Activated CD8-positive, alpha-beta memory T cell treated with anti-CD3 and anti-CD28 coated beads, Interleukin-2, amount 10 ng/mL, durations not matched to agents 7 days and 5 days (primary cell): ENCODE measurements at places on chromosomes 1 and 21. TPM values are rescaled to one million over a fixed set of nuclear protein-coding genes. Genes with fewer than 3 reads are reported as not detected.

CRABP2 gene
- 1.9 TPM for total RNA-seq

DEPDC1 gene
- total RNA-seq: 28.3 TPM

CFHR5 gene
- total RNA-seq: not detected

RNU1-2 gene
- total RNA-seq: 922 TPM

EBNA1BP2 gene
- 68.7 TPM for total RNA-seq

GORAB gene
- total RNA-seq: 10.5 TPM

GJA4 gene
- total RNA-seq: not detected

OLIG2 gene
- not detected for total RNA-seq

RNU1-4 gene
- 922 TPM for total RNA-seq

FCAMR gene
- not detected for total RNA-seq

JAK1 gene
- 166 TPM for total RNA-seq

SLFNL1 gene
- total RNA-seq: 0.12 TPM

OR2M4 gene
- total RNA-seq: not detected

GRCh38 chr21:44696572-44696971, 400 bp upstream of the KRTAP10-12 start:
- DNase-seq: no peak

DNA sequence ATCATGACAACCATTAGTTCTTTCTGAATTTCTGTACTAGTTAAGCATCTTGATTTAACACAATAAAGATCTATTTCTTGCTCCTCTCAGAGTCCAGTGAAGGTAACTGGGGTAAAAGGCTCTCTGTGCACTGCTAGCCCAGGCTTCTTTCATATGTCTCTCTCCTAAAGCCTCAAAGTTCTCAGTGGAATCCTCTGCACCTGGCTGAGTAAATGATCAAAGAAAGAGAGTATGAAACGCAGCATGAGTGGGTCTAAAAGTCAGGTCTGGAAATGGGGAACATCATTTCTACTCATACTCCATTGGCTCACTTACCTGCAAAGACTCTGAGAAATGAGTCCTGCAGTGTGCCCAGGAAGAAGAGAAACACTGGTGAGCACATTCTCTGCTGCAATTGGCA, 418.5 kb downstream of the PTPRC start:
- DNase-seq: no peak

DNA sequence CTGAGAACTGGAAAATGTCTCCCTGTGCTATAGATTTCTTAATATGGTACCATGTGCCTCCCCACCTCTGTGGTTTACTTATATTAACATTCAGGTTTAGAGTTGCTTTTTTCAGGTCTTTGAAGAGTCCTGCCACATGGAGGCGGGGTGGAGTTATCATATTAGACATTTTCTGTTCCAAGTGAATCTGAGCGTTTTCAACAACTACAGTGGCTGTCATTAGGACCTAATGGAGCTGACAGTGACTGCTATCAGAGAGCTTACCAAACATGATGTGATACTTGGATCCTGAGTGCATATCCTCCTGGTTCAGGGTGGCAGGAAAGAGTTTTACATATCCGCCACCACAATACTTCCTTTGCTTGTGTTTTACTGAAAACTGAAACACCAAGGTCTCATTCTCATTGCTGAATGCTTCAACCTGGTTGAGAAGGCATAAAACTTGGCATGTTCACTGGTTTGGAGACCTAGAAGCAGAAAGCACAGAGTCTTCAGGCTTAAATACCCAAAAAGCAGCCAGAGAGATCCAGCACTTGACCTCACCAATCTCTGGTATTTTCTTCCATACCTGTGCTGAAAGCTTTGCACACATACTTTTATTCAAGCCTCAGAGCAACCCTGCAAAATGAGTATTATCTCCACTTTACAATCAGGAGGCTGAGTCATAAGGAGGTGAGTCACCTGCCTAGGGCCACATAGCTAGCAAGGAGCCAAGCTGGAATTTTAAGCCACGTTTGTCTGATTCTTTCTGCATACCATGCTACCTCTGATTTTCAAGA, 47.4 kb upstream of the OSBPL9 start:
- DNase-seq: peak; percentile 54

DNA sequence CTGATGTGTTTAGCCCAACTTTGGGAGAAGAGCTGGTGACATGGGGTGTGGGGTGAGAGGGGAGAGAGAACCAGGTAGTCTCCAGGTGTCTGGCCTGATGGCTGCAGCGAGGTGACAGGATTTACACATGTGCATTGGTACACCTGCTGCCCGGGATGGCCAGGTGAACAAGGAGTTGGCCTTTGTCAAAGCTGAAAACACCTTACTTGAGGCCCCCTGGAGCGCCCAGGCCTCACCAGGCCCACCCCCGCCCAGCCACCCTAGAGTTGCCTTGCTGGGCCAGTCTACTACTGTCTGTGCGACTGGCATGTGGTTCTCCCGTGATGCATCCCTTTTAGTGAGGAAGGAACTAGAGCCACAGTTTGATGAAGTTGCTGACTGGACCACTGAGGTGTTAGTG, 90.5 kb downstream of the ADARB1 start:
- DNase-seq: peak; percentile 35

DNA sequence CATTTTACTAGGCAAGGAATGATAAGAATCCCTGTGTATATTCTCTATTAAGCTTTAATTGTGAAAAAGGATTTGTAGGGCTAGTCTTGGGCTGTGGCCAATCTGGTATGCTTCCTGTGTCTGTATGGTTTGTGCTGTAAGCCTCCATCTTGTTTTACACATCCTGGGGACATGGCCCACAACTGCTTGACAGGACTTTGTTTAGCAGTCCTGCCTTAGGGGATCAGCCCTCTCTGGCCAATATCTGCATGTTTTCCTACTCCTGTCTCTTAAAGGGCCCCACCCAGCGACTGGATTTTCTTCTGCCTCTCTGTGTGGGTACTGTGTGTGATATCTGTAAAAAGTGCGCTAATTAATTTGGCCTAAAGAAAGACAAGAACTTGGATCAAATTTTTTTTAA, 813.2 kb downstream of the PLA2G4A start:
- DNase-seq: no peak

DNA sequence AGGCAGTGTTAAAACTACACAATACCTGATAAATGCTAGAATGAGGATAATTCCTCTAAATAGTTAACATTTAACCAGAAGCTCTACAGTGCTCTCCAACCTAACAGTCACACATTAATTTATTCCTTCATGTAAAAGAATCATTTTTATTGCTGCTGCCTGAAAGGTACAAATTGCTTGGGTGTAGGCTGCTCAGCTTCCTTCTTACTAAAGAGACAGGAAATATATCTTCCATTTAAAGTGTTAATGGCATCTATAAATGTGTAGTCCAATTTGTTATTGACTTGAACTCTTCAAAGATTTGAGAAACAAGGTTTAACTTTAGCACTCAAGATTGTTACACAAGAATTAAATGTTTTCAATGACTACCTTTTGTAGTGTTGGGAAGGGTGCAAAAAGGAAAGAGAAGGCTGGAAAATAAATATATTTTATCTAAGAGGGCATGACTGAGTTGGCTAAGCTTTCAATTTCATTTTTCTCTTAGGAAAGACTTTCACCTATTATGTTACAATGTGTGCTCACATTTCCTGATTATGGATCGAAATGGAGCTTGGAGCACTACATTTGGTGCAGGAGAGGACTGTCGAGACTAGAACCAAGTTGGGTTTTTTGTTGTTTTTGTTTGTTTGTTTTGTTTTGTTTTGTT, 105.5 kb upstream of the CACYBP start:
- no peak for DNase-seq

DNA sequence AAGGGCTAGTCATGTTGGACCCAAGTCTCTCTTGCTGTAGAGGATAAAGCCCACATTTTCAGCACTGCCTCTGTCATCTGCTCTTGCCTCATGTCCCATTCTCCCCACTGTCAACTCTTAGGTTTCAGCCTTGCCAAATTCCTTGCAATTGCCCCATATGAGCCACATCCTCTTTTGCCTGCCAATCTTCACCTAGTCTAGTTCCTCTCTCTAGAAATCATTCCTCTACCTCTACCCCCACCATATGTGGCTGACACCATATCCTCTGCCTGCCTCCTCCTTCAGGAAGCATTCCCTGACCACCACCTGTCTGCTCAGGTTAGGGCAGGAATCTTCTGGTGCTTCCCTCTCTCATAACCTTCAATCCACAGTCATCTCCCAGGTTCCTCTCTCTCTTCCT, 38.2 kb downstream of the SLC9A1 start:
- DNase-seq: no peak

GRCh38 chr1:18200136-18200717, 92.6 kb downstream of the IGSF21 start:
- DNase-seq: no peak

- DNase-seq: no peak
Observed at GRCh38 chr1:172487550-172487949, 43.7 kb upstream of the PIGC start.

GRCh38 chr1:204990059-204990664, 52.9 kb upstream of the CNTN2 start:
- no peak for DNase-seq

DNA sequence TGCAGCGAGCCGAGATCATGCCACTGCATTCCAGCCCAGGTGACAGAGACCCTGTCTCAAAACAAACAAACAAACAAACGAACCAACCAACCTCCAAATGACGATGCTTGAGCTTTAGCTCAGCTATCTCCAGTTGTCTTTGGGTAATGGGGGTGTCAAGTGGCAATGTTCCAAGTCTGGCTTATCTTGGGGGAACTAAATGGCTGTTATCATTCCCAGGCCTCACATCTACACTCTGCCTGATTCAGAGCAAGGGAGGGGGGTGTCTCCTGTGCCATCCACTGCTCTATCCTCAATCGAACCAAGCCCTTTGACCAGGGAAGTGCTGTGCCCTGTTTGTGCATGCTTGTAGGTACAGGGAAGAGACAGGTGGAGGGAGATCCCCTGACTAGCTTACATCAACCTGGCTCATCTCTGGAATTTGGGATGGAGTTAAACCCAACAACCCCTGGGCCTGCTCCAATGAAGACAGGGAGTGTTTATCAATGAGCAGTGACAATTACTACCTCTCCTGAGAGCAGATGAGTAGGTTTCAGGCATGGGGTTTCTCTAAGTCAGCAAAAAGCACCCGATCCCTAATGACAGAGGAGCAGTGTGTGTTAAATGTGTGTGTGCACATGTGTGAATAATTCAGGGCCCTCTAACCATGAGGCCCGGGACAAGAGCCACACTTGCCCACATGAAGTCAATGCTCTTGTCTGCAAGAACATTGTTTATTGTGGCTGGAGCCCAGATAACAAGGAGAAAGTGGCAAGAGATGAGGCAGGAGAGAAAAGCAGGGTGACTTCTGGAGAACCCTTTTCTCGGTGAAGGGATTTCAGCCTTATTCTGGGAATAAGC, 20.3 kb upstream of the IL6R start:
- no peak for DNase-seq

DNA sequence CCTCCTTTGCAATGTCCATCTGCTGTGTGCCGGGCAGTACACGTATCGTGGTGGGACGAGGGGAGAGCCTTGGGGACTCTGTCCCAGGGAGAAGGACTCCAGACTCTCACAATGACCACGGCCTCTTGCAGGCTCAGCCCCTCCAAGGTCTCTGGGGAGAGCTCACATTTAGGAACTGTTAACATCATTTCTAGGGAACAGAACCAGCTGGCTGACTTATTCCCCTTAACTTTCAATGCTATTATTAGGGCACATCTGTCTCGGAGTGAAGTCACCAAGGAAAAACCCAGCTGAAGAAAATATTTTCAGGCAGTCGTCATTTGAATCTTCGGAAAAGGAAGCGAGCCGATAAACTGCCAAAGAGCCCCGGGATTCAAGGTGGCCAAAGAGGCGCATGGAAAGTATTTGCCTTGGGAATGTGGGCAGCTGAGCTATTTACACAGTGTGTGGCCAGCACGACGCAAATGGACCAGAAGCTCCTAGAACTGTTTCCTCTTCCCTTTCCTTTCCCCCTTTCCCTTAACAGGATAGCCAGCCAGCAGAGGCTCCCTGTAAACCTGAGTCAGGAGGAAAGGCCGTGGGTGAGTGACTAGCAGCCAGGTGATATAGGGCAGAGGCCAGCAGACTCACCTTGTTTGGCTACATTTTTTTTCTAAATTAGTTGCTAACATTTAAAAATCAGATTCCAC, 74.5 kb downstream of the ITPKB start:
- DNase-seq: no peak

DNA sequence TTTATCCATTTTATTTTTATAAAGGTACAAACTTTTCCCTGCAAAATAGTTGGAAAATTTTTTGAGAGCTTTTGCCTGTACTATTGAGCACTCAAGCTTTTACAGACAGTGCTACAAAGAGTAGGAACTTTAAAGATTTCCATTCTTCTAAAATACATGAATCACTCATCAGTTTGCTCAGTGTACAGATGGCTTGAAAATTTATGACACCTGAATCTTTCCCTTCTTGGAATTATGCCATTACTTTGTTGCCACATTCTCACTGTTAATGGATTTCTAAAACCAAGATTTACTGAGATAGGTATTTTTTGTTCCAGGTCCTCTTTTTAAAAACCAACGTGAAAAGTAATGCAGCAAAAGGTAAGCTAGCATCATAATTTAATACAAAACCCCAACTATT, 76.0 kb downstream of the GPATCH2 start:
- no peak for DNase-seq

- no peak for DNase-seq
Observed at GRCh38 chr1:17186216-17186909, 18.6 kb upstream of the PADI1 start.

DNA sequence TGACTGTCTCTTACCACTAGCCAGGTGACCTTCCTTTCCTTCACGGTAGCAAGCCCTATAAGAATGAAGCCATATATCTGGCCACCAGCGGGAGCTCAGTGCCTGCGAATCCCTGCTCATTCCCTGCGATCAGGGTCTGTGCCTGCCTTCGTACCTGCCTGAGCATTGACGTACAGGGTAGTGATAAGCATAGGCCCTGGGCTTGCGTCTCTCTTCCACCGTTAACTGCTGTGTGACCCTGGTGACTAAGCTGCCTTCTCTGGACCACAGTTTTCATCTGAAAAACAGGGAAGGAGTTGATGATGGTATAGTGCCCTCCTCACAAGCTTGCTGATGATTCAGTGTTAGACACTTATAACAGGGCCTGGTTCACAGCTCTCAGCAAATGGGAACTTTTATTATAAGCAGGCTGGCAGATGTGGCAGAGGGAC, 4.1 kb downstream of the ZC3H12A start:
- DNase-seq: peak; percentile 64

DNA sequence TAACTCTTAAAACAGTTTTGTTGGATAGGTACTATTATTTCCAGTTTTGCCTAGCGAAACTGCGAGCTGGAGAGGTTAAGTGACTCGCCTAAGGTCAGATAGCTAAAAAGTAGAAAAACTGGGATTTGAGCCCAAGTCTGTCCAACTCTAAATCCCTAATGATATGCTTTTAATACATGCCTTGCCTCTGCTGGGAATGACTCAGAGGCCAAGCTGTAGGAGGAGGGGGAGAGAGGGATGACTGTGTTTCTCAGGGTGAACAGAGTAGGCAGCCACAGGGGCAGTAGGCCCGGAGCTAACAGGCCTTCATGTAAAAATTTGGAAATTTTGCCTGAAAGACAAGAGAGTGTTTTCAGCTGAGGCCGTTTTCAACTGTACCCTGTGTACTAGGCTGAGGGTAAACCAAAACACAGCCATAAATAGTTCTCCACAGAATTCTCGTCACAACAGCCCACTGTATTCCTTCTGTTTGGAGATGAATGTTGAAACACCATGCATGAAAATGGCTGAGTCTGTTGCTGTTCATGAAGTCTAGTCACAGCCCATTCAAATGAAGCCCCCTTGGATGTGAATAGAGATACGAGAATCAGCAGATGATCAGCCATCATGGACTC, 107.5 kb upstream of the HOOK1 start:
- DNase-seq: no peak

GRCh38 chr1:114853584-114853983, 1.1 kb upstream of the SYCP1 start:
- DNase-seq: no peak
